ENCODE measurements at places on chromosomes 12 and 14.

DNA sequence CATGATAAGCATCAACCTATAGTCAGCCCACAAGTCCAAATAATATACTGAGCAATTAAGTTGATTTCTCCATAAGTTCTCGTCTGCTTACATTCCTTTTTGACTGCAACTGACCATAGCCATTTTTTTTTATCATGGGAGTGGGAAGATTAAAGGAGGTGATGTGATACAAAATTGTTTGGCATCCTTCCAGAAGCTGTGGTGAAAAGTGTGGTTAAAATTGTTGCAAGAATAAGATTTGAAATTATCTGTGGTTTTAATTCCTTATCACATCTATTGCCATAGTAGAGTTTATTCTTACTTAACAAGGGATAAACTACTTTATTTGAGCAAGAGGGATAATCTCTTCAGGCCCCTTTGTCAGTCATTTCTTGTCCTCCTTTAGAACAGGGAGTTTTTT, 50.7 kb downstream of the LIN52 start:
- no peak for DNase-seq

DNA sequence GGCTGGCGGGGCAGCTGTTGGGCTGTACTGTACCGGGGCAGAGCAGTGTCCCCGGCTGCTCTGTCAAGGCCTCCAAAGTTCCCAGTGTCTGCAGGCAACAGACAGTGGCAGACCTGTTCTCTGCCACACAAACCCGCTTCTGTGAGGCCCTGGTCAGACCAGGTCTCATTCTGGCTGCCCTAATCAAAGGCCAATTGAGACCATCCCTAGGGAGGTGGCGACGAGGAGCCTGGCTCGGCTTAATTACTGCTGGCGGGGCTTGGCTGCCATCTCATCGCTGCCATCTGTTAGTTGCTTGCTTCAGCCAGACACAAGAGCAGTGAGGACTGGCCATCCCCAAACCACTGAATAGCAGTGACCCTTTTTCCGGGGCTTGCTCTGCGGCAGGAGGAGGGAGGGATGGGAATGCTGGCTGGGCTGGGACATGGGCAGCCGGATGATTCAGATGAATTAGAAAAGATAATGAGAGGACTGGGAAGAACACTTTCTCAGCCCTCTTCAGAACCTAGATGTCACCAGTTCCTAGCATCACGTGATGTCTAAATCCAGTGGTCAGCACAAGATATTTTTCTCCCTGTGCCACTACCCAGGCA, 24.5 kb downstream of the ERG28 start:
- DNase-seq = no peak

GRCh38 chr12:125255935-125256633, 190.8 kb downstream of the AACS start:
- no peak for DNase-seq

GRCh38 chr14:24243336-24243836, 963 bp upstream of the TINF2 start:
- no peak for DNase-seq

DNA sequence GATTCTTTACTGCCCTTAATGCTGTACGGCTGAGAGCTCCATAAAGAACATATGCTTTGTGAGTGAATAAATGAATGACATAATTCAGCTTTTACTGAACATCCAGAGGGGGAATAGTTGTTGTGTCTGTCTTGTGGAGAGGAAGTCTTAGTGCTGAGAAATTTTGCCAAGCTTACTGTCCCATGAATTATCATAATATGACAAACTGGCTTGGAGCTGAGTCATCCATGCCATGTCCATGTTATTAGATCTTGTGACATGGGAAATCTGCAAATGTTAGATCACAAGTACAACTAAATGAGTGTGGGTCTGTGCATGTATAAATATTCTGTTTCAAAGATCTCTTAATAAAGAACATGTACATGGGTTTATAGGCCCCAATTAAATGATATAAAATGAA, 350.4 kb downstream of the BMP4 start:
- DNase-seq = no peak

- DNase-seq = no peak
Measured at GRCh38 chr14:45621731-45622130, 368.7 kb upstream of the MIS18BP1 start.

- DNase-seq = no peak
Measured at GRCh38 chr14:101780887-101781239, 19.4 kb downstream of the PPP2R5C start.

DNA sequence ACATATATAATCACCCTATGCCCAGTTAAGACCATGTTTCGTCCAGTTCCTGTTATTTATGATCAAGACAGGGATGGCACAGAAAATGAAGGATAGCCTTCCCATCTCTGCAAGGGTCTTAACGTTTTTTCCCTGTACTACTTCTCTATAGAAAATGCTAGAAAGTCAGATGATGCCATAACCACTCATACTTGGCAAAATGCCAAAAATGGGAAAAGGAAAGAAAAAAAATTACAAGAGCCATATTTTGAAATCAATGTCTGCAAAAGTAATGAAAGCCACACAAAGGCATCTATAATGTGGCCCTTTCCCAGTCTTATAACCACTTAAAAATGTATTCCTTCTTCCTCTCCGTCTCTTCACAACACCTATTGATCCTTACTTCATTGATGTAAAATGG, 1.8 kb upstream of the MYL6B start:
- no peak for DNase-seq

- no peak for DNase-seq
Measured at GRCh38 chr12:2212971-2213869, 160.4 kb downstream of the CACNA1C start.

DNA sequence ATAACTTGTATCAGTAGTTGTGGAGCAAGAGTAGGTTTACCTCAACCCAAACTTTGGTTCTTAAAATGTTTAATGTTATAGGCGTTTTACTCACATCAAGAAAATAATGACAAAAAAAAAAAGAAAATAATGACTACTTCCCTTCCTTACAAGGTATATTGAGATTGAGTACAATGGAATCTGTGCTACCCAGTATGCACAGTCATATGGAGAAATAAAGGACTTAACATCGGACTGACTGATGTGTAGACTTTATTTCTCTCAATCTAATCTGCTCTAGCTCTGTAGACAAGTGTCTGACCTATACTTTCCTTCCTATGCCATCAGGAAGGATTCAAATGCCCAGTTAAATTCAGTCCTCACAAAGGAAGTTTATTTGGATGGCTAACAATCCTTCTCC, 14.4 kb downstream of the MUCL1 start:
- no peak for DNase-seq

DNA sequence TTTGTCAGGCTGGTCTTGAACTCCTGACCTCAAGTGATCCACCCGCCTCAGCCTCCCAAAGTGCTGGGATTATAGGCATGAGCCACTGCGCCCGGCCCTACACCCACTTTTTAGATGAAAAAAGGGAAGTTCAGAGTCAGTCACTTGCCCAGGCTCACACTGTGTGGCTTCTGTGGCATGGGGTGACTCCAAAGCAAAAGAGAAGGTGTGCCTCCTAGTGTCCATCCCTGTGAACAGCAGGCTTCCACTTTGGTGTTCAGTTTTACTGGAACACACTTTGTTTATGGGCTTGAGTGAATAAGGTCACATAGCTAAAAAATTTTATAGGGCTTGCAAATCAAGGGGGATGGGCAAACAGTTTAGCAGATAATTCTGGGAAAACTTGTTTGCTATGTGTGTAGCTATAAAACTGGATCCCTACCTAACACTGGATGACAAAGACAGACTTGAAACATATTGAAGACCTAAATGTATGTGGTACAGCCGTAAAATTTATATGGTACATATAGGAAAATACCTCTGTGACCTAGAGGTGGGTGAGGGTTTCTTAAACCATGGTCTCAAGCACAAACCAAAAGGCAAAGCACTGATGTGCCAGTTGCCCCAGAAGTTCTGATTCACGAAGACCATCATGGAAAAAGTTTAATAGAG, 54.9 kb downstream of the EID3 start:
- DNase-seq = peak; percentile 31

GRCh38 chr14:79420725-79421124, 790.6 kb downstream of the DIO2 start:
- no peak for DNase-seq

- no peak for DNase-seq
Measured at GRCh38 chr12:16347391-16348298, at the start of gene MGST1. TSS of gene MGST1 (plus strand) at chr12:16347645. CDS start at chr12:16354253, 6,608 bp downstream.

- no peak for DNase-seq
Measured at GRCh38 chr14:64364907-64365306, 23.2 kb upstream of the MTHFD1 start.

DNA sequence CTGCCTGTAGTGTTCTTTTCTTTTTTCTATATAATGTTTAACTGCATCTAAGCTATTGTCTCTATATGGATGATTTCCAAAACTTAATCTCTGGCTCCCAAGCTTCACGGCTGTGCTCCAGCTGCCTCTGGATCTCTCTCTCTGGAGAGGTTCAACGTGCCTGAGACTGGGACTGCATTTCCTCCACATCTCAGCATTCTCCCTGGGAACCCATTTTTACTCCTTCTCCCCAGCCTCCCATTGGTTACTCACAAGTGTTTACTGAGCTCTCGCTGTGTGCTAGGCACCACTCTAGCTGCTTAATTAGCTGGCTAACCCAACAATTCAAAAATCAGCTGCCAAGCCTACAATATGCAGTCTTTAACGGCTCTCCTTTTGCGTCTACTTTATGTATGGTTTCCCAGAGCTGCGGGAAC, 34.7 kb downstream of the FBXL14 start:
- DNase-seq = no peak

- DNase-seq = no peak
Measured at GRCh38 chr12:11661491-11662089, 12.1 kb downstream of the ETV6 start.

- DNase-seq = no peak
Measured at GRCh38 chr14:90624732-90625400, 191.4 kb downstream of the TTC7B start.

- no peak for DNase-seq
Measured at GRCh38 chr14:55845963-55846825, 266.2 kb downstream of the KTN1 start.

DNA sequence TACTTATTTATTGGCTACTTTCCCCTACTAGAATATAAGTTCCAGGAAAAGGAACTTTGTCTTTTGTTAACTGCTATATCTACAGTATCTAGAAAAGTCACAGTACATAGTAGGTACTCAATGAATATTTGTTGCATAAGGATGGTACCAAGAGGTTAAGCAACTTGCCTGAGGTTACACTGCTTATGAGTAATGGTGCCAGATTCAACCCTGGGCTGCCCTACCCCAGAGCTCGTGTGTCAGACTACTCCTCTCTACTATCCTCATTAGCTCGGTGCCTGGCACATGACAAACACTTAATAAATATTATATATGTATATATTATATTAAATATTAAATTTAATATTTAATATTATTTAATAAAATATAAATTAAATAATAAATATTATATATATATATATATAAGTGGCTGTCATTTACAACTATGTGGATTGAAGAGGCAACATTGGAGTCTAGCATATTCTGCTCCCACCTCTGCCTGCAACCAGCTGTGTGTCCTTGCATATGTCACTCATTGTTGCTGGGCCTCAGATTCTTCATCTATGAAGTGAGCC, 25.4 kb downstream of the UTP20 start:
- no peak for DNase-seq

- DNase-seq = no peak
Measured at GRCh38 chr12:102873077-102873476, 44.0 kb downstream of the PAH start.

- no peak for DNase-seq
Measured at GRCh38 chr12:54602661-54603060, 14.2 kb upstream of the PPP1R1A start.

DNA sequence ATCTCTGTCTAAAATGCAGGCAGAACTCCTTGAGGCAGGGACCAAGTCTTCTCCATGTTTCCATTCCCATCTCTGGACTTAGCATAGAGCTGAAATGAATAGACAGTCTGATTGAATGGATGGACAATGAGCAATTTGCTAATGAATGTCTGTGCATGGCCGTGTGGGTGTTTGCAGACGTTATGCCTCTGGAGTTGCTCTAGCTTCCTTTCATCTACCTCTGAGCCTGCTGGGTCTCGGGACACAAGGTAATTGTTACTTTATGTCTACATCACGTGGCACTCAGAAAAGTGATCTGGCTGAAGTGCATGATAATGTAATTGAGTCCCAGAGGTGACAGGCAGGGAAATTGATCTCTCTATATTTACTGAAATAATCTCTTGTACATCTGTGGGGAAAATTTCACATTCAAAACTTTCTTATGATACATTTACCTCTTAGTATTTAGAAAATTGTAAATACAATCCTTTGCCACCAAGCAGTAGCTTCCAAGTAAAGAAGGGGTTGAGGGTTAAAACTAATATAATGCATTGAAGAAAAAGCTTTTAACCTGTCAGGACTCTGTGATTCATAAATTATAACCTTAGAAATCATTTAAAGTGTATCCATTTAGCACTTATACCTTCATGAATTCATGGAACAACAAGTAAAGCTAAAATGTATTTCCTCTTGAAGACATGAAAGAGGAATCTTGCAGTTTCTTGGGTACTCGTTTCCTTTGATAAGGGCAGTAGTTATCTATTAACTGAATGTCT, 424.1 kb downstream of the APAF1 start:
- no peak for DNase-seq

DNA sequence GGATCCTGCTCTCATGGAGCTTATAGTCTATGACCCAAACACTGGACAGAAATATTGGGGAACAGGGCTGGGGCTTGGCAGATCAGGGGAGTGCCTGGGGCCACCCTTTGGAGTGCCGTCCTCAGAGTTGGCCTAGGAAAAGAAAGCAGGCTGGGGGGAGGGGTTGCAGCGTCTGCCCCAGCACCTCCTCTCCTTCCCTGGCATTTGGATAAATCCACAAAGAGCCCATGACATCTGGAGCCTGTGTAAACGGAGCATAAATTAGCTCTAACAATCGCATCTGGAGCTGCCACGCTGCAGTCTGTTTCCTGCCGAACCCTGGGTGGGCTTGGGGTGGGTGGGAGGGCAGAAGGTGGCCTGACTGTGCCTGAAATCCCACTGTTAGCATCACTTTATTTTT, 63.8 kb downstream of the MVK start:
- no peak for DNase-seq

DNA sequence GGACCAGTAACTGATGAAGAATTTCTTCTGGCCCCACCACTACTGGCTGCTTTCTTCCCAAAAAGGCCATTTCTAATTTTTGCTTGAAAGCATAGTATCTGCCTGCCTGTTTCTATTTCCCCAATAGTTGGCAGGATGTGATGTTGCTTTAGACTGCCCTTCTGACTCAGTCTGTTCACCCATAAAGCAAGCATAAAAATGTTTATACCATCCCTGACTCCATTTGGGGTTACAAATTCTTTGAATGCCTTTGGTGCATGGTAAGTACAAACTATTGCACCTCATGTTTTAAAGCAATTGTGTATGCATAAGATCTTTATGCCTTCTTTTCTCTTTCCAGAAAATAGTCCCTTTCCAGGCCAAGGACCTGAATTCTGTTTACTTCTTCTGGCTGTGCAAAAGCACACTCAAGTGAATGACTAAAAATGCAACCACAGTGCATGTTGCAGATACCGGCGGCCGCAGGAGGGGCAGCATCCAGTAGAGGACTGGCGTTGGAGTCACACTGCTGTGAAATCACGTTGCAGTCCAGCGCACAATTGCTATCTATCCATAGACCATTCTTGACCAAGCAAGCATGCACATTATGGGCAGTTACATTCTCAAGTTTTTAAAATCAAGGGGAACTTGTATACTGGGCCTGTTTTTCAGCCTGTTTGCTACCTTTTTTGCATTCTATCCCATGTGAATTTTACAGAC, 82.4 kb downstream of the SLC5A8 start:
- no peak for DNase-seq
